ENCODE measurements at places on chromosomes 16 and 17.

DNA sequence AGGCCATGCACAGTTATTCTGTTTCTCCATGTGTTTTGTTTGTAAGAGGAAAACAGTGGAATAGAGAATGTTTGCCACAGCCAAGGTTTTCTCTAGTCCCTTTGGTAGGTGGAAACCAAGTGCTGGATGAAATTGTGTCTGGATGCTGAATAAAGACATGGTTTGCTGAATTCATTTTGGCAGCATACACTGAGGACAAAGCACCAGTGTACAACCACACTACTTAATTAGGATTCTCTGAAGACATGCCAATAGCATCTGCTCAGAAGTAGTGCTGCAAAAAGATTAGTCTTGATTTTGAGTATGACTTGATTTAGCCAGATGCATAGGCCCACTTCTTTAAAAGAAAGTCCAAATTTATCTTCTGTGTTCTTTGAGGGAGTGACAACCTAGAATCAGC, 230.5 kb upstream of the CACNG5 start:
- DNase-seq, result no peak

DNA sequence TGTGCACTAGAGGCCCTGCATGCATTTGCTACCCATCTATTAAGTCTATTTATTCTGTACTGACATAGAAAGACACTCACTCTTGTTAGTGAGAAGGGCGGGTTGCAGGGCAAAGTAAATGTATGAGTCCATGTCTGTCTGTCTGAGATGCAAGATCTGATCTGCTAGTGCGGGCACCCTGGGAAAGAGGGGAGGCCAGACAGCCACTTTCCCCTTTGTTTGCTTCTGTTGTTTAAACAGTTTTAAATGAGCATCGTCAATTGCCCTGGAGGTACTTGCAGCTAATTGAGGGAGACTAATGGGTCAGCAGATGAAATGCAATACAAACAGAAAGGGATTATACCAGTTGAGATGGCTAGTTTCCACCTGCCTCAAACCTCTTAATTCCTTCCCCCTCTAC, 24.9 kb downstream of the SCNN1G start:
- no peak for DNase-seq

DNA sequence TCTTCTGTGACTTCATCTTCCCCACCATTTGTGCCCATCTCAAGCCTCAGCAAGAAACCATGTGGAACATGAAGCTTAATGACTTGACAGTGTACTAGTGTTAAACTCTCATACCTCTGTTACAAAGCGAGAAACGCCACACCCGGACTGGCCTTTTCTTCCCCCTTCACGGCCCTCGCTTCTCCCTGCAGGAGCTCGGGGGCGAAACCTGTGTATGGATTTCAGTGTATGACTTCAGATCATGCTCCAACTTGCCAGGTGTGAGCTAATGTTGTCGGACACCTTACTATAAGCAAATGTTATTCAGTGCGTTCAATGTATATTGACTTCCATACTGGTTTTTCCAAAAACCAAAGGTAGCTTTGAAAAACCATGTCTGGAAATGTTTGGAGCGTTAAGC, 20.1 kb upstream of the SLC5A11 start:
- DNase-seq, result no peak

DNA sequence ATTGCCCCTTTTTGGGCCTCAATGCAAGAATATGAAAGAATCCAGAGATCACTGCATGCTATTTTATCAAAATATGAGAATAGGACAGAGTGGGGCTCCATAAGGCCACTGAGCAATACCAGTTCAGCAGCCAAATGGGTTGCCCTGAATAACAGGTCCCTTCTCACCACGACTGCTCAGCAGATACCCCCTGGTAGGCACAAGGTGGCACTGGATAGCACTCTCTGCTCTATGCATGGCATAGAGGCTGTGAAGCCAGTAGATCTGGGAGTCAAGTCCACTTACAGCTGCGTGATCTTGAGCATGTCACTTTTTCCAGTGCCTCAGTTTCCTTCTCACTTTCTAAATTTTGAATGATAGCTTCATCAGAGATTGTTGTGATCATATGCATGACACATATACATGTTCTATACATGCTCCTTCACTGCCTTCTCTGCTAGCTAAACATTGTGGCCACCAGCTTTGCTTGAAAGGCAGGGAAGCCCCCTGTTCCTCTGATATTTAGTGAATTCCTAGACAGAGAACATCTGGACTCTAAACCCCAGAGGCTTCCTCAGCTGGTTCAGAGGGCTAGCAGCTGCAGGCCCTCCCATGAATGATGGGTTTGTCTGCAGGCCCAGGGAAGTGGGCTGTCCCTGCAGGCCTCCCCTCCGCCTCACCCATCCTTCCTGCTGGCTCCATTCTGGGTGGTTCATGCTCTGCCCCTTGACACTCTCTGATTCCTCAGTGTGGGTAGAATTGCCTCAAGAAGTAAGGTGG, 84.9 kb upstream of the ASIC2 start:
- DNase-seq, result peak; percentile 6

DNA sequence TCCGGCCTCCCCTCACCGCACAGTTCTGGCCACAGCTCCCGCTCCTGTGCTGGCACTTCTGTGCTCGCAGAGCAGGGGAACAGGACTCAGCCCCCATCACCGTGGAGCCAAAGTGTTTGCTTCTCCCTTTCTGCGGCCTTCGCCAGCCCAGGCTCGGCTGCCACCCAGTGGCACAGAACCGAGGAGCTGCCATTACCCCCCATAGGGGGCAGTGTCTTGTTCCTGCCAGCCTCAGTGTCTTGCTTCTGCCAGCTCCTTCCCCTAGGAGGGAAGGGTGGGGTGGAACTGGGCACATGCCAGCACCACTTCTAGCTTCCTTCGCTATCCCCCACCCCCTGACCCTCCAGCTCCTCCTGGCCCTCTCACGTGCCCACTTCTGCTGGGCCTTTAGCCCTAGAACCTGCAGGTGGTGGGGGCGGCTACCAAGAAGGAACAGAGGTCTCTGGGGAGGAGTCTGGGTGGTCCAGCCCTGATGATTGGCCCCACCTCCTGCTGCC, 645 bp upstream of the ELMO3 start:
- DNase-seq, result peak; percentile 37

GRCh38 chr16:51834794-51835193, 683.7 kb upstream of the SALL1 start:
- DNase-seq, result no peak

GRCh38 chr17:67052720-67053437, 8.5 kb downstream of the CACNG1 start:
- DNase-seq, result no peak

DNA sequence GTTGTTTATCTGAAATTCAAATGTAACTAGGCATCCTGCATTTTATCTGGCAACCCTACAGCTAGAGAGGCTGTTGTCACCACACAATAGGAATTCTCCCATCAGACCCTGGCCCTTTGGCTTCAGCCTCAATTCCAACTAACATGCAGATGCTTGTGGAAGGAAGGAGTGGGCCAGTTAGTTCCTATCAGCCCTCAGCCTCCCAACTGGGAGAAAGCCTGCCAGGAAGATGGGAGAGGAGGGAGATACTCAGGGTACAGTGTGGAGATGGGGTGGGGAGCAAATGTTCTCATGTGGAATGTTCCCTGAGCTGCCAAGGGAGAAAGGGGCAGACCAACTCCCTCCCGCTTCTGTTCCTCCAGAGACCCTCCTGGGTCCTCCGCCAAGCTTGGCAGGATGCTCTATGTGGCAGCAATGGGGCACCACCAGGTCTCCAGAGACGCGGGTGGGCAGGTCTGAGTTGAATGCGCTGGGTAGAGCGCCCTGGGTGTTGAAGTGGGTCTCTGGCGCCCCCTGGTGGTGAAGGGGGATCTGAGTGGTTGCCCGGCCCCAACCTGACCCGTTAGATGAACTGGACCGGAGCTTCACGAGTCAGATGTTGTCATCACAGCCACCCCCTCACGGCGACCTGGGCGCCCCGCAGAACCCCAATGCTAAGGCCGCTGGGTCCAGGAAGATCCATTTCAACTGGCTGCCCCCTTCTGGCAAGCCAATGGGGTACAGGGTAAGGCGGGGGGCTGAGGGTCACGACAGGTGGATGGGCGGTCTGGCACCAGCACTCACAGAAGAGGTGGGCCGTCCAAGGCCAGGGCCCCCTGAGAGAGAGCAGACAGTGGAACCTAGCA, 15.2 kb downstream of the GALK1 start:
- DNase-seq, result peak; percentile 62

DNA sequence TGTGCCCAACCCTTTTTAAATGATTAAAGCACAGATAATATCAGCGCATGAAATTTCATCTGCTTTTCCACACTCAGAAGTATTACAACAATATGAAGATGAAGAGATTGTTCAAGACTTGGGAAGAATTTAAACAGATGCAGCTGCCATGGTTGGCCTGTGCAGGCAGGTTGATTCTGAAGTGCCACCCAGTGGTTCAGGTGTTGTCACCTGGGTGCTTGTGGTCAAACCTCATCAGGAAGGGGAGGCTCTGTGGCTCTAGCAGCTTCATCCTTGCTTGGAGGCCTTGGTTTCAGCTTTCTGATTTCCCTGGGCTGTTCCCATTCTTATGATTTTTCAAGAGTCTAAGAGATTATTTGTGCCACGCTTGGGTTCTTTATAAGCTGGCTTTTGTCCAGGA, 22.2 kb upstream of the CLEC18C start:
- DNase-seq, result no peak

GRCh38 chr17:2423271-2423670, 22.4 kb upstream of the MNT start:
- no peak for DNase-seq

- no peak for DNase-seq
Observed at GRCh38 chr16:47728205-47728604, 267.1 kb downstream of the PHKB start.

GRCh38 chr17:16379654-16380053, 1.2 kb upstream of the UBB start:
- peak; percentile 19 for DNase-seq

DNA sequence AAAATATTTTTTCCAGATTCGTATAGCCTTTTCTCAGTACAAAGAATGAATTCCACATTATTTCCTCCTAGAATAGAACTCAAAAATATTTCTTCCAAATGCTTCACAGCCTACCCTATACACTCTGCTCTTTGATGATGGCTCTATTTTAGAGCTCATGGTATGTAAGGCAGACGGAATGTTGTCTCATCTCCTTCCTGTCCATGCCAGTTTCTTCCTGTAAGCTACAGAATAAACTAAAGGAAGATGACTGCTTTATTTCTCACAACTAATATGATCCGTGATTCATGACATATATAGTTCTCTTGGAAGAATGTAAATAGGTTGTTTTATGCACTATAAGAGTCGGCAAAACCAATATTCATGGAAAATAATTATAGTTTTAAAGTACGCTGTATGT, 723.1 kb downstream of the CDH11 start:
- DNase-seq, result no peak

DNA sequence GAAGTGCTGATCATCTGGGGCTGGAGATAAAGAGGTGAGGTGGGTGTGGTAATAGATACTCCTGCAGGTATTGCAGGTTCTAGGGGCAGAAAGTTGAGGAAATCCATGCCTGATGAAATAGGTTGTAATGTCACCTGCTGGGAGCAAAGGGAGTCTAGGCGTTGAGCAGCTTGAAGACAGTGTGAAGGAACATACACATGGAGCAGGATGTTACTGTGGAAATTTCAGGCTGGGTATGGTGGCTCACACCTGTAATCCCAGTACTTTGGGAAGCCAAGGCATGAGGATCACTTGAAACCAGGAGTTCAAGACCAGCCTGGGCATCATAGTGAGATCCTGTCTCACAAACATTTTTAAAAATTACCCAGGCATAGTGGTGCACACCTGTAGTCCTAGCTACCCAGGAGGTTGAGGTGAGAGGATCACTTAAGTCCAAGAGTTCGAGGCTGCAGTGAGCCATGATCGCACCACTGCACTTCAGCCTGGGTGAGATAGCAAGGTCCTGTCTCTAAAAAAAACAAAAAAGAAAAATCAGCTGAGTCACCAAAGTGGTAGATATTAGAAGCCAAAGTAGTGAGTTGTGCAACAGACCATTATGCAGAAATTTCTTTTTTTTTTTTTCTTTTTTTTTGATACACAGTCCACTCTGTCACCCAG, 9.1 kb upstream of the CRYBA1 start:
- DNase-seq, result no peak

DNA sequence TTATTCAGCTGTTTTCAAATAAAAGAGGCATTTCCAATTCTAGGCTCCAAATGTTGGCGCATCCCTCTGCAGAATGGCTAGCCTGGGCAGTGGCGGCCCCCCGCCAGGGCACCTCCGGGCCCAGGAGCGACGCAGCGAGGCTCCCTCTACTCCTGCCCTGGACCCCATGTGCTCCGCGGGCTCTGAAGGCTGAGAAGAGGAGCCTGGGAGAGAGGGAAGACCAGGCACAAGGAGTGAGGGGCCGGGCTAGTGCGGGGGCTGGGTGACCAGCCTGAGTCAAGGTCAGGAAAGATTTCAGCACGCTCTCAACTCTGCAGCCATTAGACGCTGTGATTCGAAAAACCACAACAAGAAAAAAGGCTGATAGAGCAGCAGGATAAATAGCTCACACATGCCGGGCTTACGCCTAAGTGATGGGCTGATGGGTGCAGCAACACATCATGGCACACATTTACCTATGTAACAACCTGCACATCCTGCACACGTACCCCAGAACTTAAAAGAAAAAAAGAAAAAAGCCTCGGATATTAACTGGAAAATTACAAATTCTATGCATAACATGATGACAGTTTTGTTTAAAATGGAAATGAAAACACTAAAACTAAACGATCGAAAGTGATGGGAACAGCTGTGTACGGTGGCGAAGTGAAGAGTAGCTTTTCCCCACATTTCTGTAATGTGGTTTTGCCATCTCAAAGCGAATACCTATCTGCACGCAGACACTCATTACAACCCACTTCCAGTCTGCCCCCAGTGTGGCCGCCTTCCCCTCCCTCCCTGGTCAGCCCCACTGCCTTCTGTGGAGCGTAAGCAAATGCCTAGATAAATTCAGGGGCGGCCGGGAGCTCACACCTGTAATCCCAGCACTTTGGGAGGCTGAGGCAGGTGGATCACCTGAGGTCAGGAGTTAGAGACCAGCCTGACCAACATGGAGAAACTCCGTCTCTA, 44.4 kb downstream of the MAP1LC3B start:
- DNase-seq, result peak; percentile 20

DNA sequence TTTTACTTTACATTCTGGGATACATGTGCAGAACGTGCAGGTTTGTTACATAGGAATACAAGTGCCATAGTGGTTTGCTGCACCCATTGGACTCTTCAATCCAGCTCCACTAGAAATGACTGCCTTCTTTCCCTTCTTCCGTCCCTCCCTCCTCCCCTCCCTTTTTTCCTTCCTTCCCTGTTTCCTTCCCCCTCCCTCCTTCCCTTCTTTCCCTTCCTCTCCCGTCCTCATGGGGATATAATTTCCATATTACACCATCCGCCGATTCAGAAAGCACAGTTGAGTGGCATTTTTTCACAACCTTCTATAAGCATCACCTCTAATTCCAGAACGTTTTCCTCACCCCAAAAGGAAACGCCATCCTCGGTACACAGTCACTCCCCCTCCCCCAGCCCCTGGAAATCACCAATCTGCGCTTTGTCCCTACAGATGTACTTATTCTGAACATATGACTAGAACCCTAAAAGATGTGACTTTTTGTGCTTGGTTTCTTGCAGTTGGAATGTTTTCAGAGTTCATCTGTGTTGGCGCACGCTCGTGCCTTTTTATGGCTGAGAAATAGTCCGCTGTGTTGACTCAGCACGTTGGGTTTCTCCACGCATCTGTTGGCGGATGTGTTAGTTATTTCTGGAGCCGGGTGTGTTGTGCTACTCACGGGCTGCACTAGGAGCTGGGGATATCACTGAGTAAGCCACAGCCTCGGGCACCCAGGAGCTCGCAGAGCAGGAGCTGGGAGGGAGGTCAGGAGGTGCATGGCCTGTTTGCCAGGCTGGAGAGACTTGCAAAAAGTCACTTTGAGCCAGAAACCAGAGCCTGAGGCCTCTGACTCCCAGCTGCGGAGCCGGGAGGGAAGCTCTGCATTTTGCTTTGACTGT, 336.4 kb downstream of the SEC14L1 start:
- no peak for DNase-seq

- no peak for DNase-seq
Observed at GRCh38 chr16:74929636-74930035, 55.3 kb downstream of the WDR59 start.

Measured in right kidney (tissue), 9 donors.